Esophagus mucosa (tissue), 1 donor: ENCODE measurements at places on chromosomes 5 and 9. TPM values are rescaled to one million over a fixed set of nuclear protein-coding genes. Genes with fewer than 3 reads are reported as not detected.

- ATAC-seq = no peak
Observed at GRCh38 chr9:92001244-92001643, 51.2 kb upstream of the ROR2 start.

DNA sequence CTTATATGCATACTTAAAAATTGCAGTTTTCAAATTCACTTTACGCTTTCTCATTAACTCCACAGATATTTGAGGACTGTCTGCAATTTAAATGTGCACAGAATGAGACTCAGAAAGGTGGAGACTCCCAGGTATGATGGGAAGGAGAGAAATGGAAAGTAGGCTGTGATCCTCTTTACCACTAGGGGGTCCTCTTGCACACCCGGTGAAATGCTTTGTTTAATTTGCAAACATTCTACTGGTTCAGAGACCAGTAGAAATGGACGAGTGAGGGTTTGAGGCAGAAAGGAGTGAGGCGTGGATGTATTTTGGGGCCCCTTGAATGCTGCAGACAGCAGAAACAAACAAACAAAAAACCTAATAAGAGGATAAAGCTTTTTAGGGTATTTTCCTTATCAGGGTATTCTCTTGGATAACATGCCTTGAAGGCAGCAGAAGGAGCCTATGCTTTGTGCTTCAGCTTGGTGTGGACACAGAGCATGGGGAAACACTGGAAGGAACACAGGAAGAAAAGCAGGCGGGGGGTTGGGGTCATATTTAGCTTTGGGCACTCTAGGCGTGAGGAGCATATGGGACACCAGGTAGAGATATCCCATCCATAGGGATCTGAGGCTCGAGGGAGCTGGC is 410.1 kb downstream of the DMRT2 start:
- peak; percentile 39 for ATAC-seq

DNA sequence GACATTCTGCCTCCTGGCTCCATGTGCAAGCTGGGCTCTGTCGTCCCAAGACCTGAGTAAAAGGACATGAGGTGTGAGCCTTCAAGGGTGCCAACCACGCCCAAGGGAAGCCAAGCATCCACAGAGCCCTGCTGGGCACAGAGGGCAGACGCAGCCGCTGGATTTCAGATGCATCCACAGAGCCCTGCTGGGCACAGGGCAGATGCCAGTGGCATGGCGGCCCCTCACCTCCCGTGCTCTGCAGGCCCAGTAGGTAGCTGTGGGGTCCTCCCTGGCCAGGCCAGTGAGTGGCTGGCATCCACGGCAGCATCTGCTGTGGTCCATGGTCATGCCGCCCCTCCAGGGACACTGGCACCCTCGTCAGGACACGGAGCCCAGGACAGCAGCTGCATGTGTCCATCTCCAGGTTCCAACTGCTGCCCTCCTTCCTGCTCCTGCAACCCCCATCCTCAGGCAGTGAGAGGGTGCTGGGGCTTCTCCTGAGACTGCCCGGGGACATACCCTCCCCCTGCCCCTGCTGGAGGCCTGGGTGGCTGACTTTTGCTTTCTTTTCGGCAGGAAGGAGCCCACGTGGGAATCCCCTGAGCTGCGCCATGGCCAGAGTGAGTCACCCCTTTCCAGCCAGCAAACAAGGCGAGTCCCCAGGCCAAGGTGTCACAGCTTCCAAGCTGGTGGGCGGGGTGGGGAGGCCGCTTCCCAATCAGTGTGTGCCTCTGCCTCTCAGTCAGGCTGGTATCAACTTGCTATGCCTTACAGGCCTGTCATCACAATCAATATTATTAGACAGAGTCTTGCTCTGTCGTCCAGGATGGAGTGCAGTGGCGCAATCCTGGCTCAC is 4.0 kb upstream of the TRAF2 start:
- ATAC-seq = peak; percentile 83

DNA sequence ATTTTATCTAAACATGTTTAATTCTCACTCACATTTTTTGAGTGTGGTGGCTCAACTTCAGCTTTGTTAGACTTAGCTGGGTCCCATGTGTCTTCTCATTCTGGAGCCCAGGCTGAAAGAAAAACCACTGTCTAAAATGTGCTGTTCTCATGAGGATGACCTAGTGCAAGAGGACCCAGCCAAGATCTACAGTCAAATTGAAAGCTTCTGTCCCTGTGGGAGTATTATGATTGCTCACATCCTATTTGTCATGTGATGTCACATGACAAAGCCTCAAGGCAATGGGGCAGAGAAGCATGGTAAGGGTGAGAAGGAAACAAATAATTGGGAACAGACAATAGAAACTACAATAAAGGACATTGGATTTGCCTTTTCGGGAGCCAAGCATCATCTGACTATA is 113.4 kb upstream of the ASTN2 start:
- no peak for ATAC-seq

DNA sequence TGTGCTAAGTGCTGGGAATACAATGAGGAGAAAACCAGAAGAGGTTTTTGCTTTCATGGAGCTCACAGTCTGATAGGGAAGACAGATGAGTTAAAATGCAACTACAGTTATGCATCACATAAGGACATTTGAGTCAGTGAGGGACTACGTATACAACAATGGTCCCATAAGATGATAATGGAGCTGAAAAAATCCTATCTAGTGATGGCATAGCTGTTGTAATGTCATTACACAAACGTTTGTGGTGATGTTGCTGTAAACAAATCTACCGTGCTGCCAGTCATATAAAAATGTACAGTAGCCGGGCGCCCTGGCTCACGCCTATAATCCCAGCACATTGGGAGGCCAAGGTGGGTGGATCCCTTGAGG is 110.1 kb upstream of the RAD23B start:
- ATAC-seq = no peak

DNA sequence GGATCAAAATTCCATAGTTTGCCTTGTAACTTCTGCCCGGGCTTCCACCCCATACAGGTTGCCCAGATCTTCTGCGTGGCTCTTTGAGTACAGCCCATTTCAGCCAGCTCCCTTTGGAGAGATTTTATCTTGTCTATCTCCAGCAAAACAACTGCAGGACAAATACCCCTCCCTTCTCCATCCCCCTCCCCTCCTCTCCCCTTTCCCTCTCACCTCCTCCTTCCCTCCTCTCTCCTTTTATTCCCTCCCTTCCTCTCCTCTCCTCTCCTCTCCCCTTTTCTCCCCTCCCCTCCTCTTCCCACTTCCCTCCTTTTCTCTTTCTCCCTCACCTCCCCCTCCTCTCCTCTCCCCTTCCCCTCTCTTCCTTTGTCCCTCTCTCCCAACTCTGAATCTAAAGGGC is 58.2 kb downstream of the COL15A1 start:
- ATAC-seq = no peak

GRCh38 chr9:7300484-7300883 is 499.1 kb downstream of the DMAC1 start:
- ATAC-seq = no peak

DNA sequence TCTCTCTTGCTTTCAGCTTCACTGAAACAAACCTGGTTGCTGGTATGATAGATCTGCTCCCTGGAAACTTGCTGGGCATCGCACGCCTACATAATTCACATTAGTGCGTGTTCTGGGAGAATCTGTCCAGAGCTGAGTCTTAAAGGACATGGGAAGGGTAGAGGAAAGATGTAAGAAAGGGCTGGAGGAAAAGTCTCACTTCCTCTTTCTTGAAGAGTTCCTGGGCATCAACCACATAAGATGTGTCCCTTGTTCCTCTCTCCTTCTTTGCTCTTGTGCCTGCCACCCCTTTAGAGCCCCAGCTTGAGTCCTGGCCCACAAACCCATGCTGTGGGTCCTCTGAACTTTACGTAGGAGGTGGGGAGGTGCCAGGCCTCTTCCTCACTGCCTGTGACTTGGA is 205.3 kb upstream of the PANK3 start:
- ATAC-seq = no peak

GRCh38 chr9:126461608-126462007 is 135.0 kb downstream of the MVB12B start:
- ATAC-seq = no peak

- no peak for ATAC-seq
Observed at GRCh38 chr5:145245354-145245753, 589.8 kb downstream of the PRELID2 start.

GRCh38 chr9:18368206-18368605 is 105.7 kb upstream of the ADAMTSL1 start:
- ATAC-seq = no peak

- ATAC-seq = no peak
Observed at GRCh38 chr5:79837761-79838551, 148.3 kb downstream of the CMYA5 start.

DNA sequence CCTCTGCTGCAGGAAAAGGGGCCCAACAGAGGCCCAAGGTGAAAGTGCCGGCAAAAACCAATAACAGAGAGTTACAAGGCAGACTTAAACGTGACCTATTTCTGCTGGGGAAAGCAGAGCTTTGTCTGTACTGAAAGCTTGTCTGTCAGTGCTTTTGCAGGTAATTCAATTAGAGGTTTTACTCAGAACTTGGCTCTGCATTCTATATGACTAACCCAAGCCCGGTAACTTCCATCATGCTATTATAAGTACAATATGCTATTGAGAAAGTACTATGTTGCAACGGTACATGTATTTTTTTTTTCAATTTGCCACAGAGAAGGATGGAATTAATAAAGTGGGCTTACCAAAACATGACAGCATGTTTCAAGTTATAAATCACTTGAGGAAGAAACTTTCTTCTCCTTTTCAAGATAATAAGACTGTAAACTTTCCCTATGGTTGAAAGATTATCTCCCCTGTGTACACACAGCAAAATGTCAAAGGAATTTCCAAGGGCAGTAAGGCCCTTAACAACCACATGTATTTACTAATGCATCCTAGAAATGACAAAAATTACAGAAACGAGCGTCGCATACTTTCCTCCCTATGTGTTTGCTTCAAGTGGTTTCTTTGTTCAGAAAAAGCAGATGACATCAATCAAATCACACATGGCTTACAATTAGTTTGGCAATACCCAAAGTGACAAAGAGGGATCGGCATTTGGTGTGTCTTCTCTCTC is 282.4 kb downstream of the EFNA5 start:
- peak; percentile 89 for ATAC-seq

DNA sequence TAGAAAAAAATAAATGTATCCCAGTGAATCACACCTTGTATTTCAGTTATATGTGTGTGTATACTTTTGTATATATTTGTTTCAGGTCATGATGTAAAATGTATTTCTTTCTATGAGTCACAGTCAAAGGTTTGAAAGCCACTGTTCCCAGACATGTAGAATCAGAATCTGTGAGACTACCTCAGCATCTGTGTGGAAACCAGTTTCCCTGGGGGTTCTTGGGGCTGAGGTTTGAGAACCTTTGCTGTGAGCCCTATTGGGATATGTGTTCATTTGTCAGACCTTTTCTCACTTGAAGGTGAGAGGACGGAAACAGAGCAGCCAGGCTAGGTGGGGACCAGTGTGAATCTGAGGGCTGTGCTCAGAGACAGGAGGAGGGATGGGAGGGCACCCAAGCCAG is 78.7 kb upstream of the SAP30L start:
- no peak for ATAC-seq

DNA sequence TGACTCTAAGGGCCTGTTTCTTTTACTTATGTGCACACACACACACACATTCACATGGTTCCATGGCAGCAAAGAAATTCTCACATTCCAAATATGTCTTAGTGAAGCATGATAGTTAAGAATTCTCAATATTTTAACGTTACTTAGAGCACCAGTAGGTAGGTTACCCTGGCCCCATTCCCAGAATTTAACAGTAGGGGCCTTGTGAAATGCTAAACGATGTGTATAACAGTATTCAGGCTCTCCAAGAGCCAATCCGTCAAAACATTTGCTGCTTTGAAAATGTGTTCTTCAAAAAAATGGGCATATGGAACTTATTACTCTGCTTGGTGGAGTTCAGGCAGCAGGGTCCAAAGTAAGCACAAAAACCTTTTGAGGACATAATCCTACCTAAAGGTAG is 93.7 kb upstream of the DAB2 start:
- ATAC-seq = no peak

The FAM114A2 gene
- 24.4 TPM for total RNA-seq

The F2RL2 gene
- 0.20 TPM for total RNA-seq

The DBH gene
- not detected for total RNA-seq

The OR1Q1 gene
- not detected for total RNA-seq

The REXO4 gene
- 13.7 TPM for total RNA-seq

The SLC34A3 gene
- 0.68 TPM for total RNA-seq

The PTGES gene
- total RNA-seq = 9.1 TPM

The TMEM174 gene
- not detected for total RNA-seq

The OR13D1 gene
- total RNA-seq = not detected

The OR1B1 gene
- not detected for total RNA-seq

The GDNF gene
- total RNA-seq = 0.80 TPM

The RNF130 gene
- 13.7 TPM for total RNA-seq
